Activated CD4-positive, alpha-beta T cell treated with anti-CD3 and anti-CD28 coated beads, Interleukin-2, amount 50 U/mL, for 1 hour (primary cell): ENCODE measurements at places on chromosomes 6 and 20.

- no peak for DNase-seq
Measured at GRCh38 chr20:50883856-50884255, 47.4 kb downstream of the ADNP start.

- no peak for DNase-seq
Measured at GRCh38 chr6:19632230-19632629, 204.9 kb upstream of the ID4 start.

DNA sequence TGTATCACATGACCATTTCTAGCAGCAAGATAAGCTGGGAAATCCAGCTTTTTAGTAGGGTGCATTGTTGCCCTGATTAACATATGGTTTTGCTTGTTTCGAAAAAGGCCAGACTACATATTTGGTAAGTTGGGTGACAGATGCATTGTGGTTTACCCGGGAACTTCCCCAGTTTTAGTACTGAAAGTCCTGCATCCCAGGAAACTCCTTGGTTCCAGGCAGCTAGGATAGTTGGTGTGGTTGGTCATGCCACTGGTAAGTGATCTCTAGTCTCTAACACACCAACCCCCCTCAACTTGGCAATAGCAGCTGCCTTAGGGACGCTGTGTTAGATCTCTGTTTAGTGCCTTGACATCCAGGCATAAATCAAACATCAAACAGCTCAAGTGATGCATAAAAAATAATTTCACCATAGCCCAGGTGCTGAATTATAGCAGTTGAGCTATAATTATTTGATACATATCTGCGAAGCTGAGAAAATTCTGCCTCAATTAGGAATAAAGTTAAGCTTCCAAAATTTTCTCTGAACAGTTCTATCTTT is 216.5 kb downstream of the TFAP2C start:
- no peak for DNase-seq

DNA sequence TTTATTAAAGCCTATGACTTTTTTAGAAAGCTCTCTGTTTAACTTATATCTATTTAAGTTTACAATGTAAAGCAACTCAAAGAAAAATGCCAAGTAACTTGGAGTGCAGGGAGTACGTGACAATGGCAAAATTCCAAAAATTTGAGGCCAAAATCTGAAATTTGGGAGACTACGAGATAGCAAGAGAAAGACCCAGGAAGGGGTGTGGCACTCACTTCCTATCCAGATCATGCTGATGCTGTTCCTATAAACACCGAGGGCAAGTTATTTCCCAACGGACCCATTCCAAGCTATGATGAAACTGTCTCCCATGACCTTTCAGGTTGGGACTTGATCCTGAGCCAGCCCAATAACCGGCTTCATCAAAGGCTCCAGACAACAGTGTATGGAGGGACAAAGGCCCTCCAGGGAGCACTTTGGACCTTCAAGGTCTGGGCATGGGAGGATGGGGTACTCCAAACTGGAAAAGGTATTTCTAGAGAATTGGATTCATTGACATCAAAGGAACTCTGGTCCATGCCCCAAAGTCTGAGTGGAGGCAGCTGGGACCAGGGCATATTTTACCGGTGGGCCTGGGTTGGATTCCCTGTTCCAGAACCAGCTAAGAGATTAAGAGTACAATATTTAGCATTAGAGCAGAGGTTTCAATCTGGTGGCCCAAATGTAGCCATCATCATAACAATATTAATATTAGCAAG is 15.7 kb upstream of the SLC13A3 start:
- DNase-seq = no peak

DNA sequence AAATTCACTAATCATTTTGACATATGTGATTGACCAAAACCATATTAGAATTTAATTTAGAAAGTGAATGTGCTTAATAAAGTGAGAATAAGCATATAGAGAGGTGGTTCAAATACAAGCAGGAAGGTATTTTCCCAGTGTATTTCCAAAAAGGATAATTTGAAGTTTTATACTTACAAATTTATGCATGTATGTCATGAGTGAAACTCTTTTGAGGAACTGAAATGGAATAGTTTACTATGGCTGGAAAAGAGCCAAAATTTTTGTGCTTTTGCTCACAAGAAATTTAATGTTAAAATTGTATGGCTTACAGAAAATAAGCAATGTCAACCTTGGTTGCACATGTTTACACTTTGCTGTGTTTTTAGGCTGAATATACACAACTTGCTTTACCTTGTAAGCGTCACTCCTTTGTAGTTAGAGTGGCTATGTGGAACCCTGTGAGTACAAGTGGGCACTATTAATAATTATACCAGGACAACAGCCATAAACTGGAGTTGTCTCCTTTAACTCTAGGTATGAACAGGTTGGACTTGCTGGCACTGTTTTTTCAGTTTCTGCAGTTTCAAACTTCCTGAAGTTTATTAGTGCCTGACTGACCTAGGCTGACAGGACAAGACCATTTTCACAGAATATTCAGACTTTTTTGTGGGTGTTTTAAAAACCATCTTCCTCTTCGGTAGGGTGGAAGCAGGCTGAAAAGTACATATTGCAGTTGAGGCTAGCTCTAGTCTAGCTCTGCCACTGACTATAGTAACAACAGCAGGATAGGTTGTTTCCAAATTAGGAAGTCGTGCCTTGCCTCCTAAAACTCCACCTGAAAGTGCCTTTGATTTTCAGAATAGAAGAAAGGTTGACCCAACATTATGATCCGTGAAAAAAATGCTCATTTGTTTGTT is 6.0 kb downstream of the AFDN start:
- no peak for DNase-seq

- no peak for DNase-seq
Measured at GRCh38 chr20:48349656-48350055, 478.1 kb downstream of the PREX1 start.

- no peak for DNase-seq
Measured at GRCh38 chr20:21437816-21438215, 40.5 kb upstream of the NKX2-4 start.

GRCh38 chr6:137191670-137192069 is 18.2 kb upstream of the IL22RA2 start:
- DNase-seq = no peak

GRCh38 chr6:30839671-30840070 is 44.6 kb upstream of the DDR1 start:
- DNase-seq = no peak

- DNase-seq = no peak
Measured at GRCh38 chr6:73104921-73105320, 120.4 kb downstream of the KHDC1L start.

GRCh38 chr20:57876163-57876562 is 166.3 kb upstream of the PMEPA1 start:
- no peak for DNase-seq

- no peak for DNase-seq
Measured at GRCh38 chr6:35248300-35248699, 11.2 kb upstream of the ZNF76 start.

GRCh38 chr6:74467533-74468215 is 738.2 kb downstream of the COL12A1 start:
- no peak for DNase-seq

GRCh38 chr6:5135788-5136376 is 50.7 kb downstream of the PPP1R3G start:
- peak; percentile 36 for DNase-seq

DNA sequence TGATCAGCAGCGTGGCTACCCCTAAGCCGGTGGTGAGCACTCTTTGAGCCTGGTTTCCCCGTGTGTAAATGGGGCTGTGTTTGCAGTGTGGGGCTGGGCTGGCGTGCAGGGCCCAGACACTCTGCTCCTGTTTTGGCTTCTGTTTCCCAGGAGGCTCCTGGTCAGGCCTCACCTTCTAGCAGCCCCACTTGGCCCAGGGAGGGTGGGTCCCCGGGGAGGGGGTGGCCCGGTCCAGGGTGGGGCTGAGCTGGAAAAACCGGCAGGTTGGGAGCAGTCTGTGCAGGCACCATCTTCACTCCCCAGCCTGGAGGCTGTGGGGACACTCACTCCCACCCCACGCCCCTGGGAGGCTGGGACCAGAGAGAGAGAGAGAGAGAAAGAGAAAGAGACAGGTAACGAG is 25.3 kb downstream of the CEBPB start:
- no peak for DNase-seq

DNA sequence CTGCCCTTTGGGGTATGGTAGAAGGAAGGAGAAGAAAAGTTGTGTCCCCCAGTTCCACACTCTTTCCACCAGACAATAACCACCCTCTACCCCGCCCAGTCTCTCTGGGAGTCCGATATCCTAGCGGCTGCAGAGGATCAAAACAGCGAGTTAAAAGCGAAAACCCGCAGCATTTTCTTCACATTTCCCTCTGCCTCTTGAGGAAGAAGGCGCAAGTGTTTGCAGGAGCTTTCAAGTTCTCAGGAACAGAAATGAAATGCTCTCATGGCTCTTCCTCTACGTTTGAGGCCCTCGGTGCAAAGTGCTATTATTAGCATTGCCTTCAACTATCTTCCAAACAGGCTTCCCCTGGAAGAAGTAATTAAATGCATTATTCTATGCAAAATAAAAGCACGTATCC is 52.2 kb upstream of the CCDC167 start:
- no peak for DNase-seq

DNA sequence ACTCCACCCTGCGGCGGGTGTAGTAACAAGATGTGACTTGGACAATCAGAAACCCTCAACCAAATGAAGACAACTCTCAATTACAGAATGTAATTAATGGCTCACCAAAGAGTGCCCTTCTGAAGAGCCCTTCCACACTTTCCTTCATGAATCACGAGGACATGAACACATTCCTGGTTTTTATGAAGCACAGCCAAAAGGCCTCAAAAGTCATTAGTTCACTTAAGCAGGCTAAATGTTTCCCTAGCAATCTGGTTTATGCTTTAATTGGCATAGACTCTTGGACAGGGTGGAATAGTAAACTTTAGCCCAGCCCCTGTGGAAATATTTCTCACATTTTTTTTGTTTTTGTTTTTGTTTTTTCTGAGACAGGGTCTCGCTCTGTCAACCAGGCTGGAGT is 20.5 kb downstream of the CPNE5 start:
- DNase-seq = no peak
